ENCODE measurements at places on chromosomes 12 and 14. TPM values are rescaled to one million over a fixed set of nuclear protein-coding genes. Genes with fewer than 3 reads are reported as not detected.

Gene CPNE6
- total RNA-seq: not detected

GRCh38 chr12:96143392-96143791, 50.8 kb upstream of the ELK3 start:
- no peak for DNase-seq
- no peak overlapping the region for H3K4me3 ChIP-seq
- H3K36me3 ChIP-seq: no peaks in the 10 kb centered on the region

GRCh38 chr12:107385509-107385908, 292.2 kb upstream of the CRY1 start:
- H3K4me3 ChIP-seq: no peak overlapping the region
- no peak for DNase-seq
- peaks cover 8% of the 10 kb centered on the region for H3K36me3 ChIP-seq
- H3K27me3 ChIP-seq: no peaks in the 10 kb centered on the region
- H3K27ac ChIP-seq: no peak overlapping the region

GRCh38 chr14:67618617-67619063, 1.1 kb upstream of the ARG2 start:
- peak overlapping the region; percentile 84 for H3K4me3 ChIP-seq
- peaks cover 13% of the 10 kb centered on the region for H3K27me3 ChIP-seq
- H3K36me3 ChIP-seq: no peaks in the 10 kb centered on the region
- peak; percentile 22 for DNase-seq
- peaks cover 26% of the 10 kb centered on the region for H3K4me1 ChIP-seq

DNA sequence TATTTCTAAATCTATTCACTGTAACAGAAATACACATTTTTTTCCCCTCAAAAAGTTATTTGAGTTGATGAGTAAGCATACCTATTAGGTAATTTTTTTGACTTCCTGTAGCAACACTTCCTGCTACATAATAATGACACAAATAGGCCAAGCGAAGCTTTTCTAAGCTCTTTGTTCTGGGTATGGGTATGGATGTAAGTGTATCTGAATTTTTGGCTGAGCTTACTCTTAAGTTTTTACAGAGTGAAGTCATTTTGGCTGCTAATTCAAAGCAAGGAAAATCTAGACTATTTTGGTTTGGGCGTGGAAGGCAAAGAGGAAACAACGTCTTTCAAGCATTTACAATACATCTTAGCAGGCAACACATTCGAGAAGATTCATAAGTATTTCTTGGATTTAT, 1206.0 kb upstream of the FLRT2 start:
- DNase-seq: no peak
- no peaks in the 10 kb centered on the region for H3K27me3 ChIP-seq
- H3K36me3 ChIP-seq: no peaks in the 10 kb centered on the region
- H3K27ac ChIP-seq: no peak overlapping the region
- H3K4me3 ChIP-seq: no peak overlapping the region
- H3K4me1 ChIP-seq: no peaks in the 10 kb centered on the region

GRCh38 chr14:20455355-20456300, 602 bp downstream of the APEX1 start:
- H3K27me3 ChIP-seq: no peaks in the 10 kb centered on the region
- H3K36me3 ChIP-seq: peaks cover 32% of the 10 kb centered on the region
- no peak overlapping the region for H3K27ac ChIP-seq
- peaks cover 31% of the 10 kb centered on the region for H3K4me1 ChIP-seq
- H3K4me3 ChIP-seq: no peak overlapping the region

- no peak overlapping the region for H3K27ac ChIP-seq
- H3K4me1 ChIP-seq: no peaks in the 10 kb centered on the region
- H3K27me3 ChIP-seq: peaks cover 2% of the 10 kb centered on the region
- H3K36me3 ChIP-seq: no peaks in the 10 kb centered on the region
Measured at GRCh38 chr12:97223419-97223818, 239.2 kb upstream of the RMST start.

Gene KRT73
- not detected for total RNA-seq

DNA sequence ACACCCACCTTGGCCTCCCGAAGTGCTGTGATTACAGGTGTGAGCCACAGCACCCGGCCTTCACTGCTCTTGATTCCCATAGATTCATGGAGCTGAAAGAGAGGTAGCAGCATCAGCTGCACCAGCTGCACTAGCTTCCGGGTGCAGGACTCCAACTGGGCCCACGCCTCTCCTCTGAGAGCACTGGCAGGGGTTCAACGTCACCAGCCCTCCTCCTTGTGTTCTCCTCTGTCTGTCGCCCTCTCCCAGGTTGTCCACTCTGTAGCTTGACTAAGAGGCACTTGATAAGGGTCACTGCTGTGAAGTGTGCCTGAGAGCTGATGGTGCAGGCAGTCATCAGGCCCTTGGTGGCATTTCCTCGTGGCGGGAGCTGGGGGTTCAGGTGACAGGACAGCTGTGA, 28.3 kb downstream of the MLXIP start:
- no peak overlapping the region for H3K4me3 ChIP-seq
- no peak overlapping the region for H3K27ac ChIP-seq
- peaks cover 6% of the 10 kb centered on the region for H3K36me3 ChIP-seq
- no peaks in the 10 kb centered on the region for H3K27me3 ChIP-seq
- H3K4me1 ChIP-seq: peaks cover 61% of the 10 kb centered on the region

Data from activated CD4-positive, alpha-beta memory T cell treated with anti-CD3 and anti-CD28 coated beads for 36 hours (primary cell).